ENCODE measurements at places on chromosomes 12 and 14.

DNA sequence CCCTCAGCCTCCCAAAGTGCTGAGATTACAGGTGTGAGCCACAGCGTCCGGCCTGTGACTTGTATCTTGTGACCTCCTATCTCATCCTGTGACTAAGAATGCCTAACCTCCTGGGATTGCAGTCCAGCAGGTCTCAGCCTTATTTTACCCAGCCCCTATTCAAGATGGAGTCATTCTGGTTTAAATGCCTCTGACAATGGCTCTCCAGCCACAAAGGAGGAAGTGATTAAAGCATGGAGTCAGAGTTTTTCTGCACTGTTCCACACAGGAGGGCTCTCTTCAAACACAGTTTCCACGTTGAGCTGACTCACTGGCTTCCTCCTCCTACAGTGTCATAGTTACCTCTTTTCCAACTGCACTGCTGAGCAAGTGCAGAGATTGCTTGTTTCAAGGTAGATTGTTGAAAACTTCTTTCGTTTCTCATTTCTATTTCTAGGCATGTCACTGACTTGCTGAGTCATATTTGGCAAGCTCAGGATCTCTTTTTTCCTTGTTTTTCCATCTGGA lies 383.8 kb downstream of the PCNX1 start:
- no peak for DNase-seq

- no peak for DNase-seq
These were observed 117.8 kb downstream of the BTG1 start for GRCh38 chr12:92027701-92028440.

DNA sequence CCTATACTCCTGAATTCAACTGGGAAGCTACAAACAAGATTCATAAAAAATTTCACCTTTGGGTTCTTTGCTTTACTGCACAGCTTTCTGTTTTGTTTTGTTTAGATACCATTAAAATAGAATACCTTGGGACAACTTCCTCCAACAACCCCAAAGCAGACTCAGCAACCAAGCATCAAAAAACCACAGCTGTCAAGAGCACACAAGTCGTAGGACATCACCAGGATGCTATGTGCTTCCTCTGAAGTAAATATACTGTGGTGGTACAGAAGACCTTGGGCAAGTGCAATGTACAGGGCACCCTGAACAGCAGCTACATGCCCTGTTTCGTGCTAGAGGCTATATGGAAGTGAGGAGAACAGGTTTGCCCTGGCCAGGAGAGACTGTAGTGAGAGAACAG lies 359.3 kb downstream of the BCL11B start:
- no peak for DNase-seq

- DNase-seq = no peak
These were observed 777 bp downstream of the ZFP36L1 start for GRCh38 chr14:68791902-68792677.

DNA sequence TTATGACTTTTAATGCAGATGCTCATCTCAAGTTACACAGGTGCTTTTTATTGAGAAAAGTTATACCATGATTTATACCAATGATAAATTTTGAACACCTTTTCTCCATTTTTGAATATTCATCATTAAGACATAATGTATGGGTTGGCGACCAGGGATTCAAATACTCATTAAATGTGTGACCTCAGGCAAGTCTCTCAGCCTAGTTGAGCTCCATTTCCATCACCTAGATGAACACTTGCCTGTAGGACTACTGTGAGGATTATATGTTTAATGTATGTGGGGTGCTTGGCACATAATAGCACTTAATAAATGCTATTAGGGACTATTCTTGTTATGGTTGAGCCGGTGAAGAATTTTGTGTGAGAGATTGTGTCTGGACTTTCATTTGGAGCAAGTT lies 228.6 kb downstream of the CHST11 start:
- DNase-seq = no peak

DNA sequence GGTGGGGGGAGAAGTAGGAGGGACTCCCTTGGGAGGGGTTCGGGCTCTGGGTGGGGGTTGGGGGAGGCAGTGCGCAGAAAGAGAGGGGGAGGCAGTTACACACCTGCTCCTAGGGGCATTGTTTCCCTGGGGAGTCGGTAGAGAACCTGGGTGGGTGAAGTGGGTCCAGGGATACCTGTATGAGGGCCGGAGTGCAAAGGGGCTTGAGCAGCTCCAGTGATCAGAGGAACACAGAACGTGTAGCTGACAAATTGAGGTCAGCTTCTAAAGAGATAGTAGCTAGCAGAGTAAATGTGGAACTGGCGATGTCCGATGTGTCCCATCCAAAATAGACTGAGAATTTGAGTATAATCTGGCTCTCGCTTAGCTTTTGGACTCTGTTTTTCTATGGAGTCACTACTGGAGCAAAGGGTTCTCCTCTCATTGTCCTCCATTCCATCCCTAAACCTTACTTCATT lies 502 bp downstream of the SMARCD1 start:
- no peak for DNase-seq

- no peak for DNase-seq
These were observed 759 bp upstream of the KLC1 start for GRCh38 chr14:103628221-103628683.

DNA sequence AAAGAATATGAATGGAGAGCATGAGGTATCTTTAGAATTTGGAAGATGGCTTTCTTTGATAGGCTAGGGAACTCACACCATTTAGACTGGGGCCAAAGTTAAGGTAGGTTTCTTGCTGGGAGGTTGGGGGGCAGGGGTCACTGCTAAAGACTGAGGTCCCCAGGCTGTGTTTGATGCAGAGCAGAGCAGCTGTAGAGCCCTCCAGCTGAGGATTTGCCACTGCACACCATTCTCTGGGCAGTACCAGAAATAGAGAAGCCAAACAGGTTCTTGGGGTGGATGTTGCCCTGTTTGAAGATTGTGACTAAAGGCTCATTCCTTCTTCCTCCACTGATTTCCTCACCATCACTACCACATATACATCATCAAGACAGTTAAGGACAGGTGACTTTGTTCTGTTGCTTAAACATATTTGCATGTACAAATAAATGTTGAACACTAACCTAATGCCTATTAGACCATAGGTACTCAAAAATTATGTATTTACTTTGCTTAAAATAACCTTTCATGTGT lies 7.9 kb downstream of the NTF3 start:
- no peak for DNase-seq

GRCh38 chr12:13805041-13805440 lies 176.4 kb downstream of the GRIN2B start:
- no peak for DNase-seq

DNA sequence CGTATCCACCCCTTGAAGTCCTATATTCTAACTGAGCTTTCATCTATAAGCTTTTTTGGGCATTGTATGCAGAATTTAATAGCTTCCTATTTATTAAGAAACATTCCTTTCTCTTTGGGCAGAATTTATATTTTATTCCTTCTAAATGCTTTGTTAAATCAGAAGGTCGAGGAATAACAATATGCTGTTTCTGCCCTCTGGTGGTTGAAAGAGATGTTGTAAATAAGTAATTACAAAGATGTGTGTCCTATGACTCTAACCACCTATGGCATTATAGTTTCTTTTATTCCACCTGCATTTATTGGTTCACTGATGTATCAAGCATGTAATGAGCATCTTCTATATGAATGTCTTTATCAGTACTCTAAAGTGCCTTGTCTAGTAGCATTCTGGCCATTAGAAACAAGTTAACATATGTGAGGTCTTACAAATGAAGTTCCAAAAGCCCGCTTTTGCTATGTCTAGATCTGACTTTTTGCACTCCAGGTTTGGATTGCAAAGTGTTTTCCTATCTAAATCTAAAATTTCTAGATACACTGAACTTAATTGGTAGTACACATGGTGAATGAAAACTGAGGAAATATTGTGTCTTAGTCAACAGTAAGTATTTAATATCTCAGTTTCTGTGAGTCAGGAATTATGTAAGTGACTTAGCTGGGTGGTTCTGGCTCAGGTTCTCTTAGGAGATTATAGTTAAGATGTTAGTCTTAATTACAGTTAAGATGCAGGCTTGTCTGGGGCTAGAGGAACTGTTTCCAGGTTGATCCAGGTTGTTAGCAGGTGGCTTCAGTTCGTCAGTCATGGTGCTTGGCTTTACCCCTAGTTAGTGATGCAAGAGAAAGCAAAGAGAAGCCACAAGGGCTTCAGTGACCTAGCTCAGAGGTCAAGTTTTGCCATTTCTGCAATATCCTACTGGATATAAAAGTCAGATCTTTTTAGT lies 57.5 kb downstream of the PLEKHA5 start:
- DNase-seq = no peak

DNA sequence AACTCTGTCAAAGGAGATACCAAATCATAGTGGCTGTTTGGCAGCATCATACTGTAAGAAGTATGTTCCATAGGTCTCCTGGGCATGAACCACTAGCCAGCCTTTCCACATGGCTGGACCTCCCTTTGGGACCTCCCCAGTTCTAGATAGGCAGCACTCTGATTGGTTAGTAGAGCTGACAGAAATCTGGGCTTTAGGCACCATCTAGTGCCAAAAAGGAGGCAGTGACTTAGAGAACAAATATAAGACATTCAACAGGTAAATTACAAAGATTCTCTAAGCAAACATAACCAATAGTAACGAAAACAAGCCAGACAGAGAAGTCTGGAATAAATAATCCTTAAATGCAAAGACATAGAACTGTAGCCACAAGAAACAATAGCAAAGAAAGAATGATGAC lies 148.0 kb upstream of the PDE3A start:
- no peak for DNase-seq

DNA sequence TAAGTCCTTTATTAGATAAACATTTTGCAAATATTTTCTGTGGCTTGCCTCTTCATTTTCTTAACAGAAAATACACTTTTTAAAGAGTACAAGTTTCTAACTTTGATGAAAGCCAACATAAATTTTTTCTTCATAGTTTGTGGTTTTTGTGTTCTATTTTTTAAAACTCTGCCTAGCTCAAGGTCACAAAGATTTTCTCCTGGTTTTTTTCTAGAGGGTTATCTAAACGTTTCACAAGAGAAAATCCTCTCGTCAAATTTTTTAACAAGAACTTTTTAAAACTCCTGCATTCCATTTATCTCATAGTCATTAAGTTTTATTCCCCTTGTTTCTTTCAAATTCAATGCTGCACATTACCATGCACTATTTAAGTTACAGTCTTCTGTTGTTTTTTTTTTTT lies 8.2 kb downstream of the AREL1 start:
- no peak for DNase-seq

- DNase-seq = no peak
These were observed 48.7 kb downstream of the HEATR5A start for GRCh38 chr14:31371646-31372045.

GRCh38 chr12:78171061-78171460 lies 340.4 kb downstream of the NAV3 start:
- no peak for DNase-seq

- no peak for DNase-seq
These were observed 103.3 kb upstream of the PMCH start for GRCh38 chr12:102300824-102301461.

DNA sequence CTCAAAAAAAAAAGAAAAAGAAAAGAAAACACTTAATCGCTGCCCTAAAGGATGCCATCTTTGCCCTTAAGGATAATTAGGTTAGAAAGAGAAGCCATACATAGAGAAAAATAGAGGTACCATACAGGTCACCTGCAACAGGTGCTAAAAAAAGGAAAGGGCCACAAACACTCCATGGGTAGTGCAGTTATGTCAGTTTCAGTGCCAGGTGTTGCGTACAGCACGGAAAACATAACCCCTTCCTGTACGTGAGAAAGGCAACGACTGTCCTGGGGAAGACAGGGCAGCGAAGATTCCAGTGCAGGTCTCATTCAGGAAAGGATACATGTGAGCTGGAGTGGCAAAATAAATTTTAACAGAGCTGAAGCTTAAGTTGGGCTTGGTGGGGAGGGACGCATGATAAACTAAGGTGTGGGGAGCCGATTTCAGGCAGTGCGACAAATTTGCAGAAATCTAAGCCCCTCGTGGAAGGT lies 553 bp upstream of the DAZAP2 start:
- DNase-seq = no peak

GRCh38 chr14:77950371-77951063 lies 150.6 kb downstream of the ADCK1 start:
- DNase-seq = no peak

DNA sequence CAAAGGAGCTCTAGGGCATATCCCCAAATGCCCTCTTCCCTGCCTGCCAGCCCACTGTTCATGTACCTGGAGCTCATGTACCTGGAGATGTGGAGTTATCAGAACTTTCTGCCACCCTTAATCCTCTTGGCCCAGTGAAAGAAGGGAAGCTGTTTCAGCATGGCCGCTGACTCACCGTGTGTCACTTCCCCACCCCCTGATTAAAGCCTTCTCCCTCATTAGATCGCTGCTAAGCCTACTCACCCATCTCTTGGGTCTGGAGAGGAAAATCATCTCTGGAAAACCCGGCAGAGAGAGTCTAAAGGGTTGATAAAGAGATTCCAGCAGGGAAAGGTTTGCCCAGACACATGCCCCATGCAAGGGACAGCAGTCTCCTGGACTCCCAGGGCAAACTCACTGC lies 4.5 kb upstream of the LTBP2 start:
- DNase-seq = no peak

GRCh38 chr12:94700662-94701061 lies 50.3 kb upstream of the TMCC3 start:
- DNase-seq = no peak

DNA sequence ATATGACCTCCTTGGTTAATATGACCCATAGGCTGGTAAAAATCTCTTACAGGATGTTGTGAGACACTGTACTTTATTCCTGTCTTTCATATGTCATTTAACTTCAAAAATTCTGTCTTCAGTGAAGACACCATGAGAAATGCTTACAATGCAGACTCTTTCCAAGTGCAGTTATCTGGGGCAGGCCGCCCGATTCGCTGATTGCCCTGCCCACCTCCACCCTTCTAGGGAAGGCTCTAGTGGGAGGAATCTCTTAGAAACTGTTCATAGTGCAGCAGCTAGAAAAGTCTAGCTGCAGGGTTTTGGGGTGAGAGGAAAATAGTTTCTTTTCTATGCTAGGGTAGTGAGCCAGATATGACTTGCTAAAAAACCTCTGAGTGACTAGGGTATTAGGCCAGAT lies 15.0 kb upstream of the CIPC start:
- no peak for DNase-seq

- DNase-seq = no peak
These were observed 211.9 kb upstream of the TBX3 start for GRCh38 chr12:114895827-114896226.

DNA sequence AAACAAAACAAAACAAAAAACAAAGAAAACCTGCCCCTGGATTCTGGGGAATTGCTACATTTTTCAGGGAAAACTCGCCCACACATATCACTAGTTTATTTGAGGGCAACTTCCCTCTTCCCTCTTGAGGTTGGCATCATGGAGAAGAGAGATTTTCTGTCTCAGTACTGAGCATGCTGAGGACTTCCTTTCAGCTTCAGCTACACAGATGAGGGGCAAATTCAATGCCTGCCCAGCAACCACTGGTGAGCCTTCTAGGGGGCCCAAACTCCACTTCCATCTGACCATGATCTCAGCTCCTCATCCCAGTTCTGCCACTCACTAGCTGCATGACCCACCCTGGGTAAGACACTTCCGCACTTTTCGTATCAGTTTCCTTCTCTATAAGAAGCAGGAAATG lies 63.1 kb upstream of the SCN8A start:
- no peak for DNase-seq

- DNase-seq = no peak
These were observed 5.1 kb downstream of the RESF1 start for GRCh38 chr12:31964280-31964679.
